ENCODE measurements at places on chromosomes 1 and 21. TPM values are rescaled to one million over a fixed set of nuclear protein-coding genes. Genes with fewer than 3 reads are reported as not detected.

Gene C4BPA
- total RNA-seq: not detected

Gene TEX38
- not detected for total RNA-seq

Gene ZBTB8B
- under 0.01 TPM for total RNA-seq

Gene GIPC2
- total RNA-seq: 29.3 TPM

Gene ERICH3
- total RNA-seq: not detected

Gene ANGEL2
- total RNA-seq: 49.5 TPM

Gene GBP2
- total RNA-seq: 57.6 TPM

Gene C1orf87
- total RNA-seq: not detected

Gene ESPN
- total RNA-seq: 1.3 TPM

Gene LMX1A
- total RNA-seq: not detected

Gene PTGER3
- 0.32 TPM for total RNA-seq

Gene DENND2C
- 0.15 TPM for total RNA-seq

Gene OR11L1
- total RNA-seq: not detected

Gene LENEP
- not detected for total RNA-seq

Gene KRTAP12-2
- not detected for total RNA-seq

Gene ZNF683
- total RNA-seq: not detected

Gene CAMK2N1
- total RNA-seq: 0.97 TPM

Gene LDLRAD1
- total RNA-seq: not detected

Gene ZFP69B
- total RNA-seq: 3.2 TPM

Gene LRRC53
- not detected for total RNA-seq

Gene ZNF593OS
- not detected for total RNA-seq

Gene KRTAP13-4
- total RNA-seq: not detected

Gene MYCL
- 2.3 TPM for total RNA-seq

Gene SCYL3
- total RNA-seq: 8.7 TPM

Gene CLCA4
- total RNA-seq: not detected

Gene DDAH1
- 34.1 TPM for total RNA-seq

Gene ARHGAP30
- not detected for total RNA-seq

Gene ANKRD45
- under 0.01 TPM for total RNA-seq

Gene CYP4A22
- not detected for total RNA-seq

Gene C4BPB
- total RNA-seq: not detected

Gene DCDC2B
- not detected for total RNA-seq

Gene CFAP57
- total RNA-seq: 0.32 TPM

Gene BARHL2
- total RNA-seq: not detected

Gene CD84
- total RNA-seq: not detected

Gene GPR161
- 18.5 TPM for total RNA-seq

Gene KCNN3
- total RNA-seq: 0.65 TPM

Gene PLA2G2C
- total RNA-seq: not detected

Gene AGBL4
- not detected for total RNA-seq

Gene PDC
- total RNA-seq: not detected

Gene CLIC6
- total RNA-seq: not detected

Gene SYT14
- total RNA-seq: 1.6 TPM

Gene MAP3K21
- total RNA-seq: 1.2 TPM

Gene DR1
- total RNA-seq: 28.6 TPM

Gene KCNJ15
- total RNA-seq: 0.32 TPM

Gene DARS2
- 26.0 TPM for total RNA-seq

Gene LYPD8
- not detected for total RNA-seq

Gene FCRL6
- 0.30 TPM for total RNA-seq

Gene TMEM51
- 6.5 TPM for total RNA-seq

Gene RIPPLY3
- total RNA-seq: not detected

Gene ILDR2
- total RNA-seq: 0.61 TPM

Gene PLCH2
- not detected for total RNA-seq

Gene CRNN
- not detected for total RNA-seq

Gene CHRM3
- total RNA-seq: not detected

Data from epithelial cell of umbilical artery (primary cell).